CD4-positive, alpha-beta T cell treated with Interferon alpha-2 for 1 hour (primary cell): ENCODE measurements at places on chromosomes 11 and 22.

- no peak for DNase-seq
Measured at GRCh38 chr11:116459185-116460045, 313.4 kb downstream of the BUD13 start.

GRCh38 chr11:103619938-103620337 is 416.5 kb upstream of the DDI1 start:
- DNase-seq, result no peak

GRCh38 chr11:72844356-72844755 is 30.1 kb downstream of the ATG16L2 start:
- DNase-seq, result no peak

- DNase-seq, result no peak
Measured at GRCh38 chr11:124801636-124802312, 1.6 kb upstream of the MSANTD2 start.

DNA sequence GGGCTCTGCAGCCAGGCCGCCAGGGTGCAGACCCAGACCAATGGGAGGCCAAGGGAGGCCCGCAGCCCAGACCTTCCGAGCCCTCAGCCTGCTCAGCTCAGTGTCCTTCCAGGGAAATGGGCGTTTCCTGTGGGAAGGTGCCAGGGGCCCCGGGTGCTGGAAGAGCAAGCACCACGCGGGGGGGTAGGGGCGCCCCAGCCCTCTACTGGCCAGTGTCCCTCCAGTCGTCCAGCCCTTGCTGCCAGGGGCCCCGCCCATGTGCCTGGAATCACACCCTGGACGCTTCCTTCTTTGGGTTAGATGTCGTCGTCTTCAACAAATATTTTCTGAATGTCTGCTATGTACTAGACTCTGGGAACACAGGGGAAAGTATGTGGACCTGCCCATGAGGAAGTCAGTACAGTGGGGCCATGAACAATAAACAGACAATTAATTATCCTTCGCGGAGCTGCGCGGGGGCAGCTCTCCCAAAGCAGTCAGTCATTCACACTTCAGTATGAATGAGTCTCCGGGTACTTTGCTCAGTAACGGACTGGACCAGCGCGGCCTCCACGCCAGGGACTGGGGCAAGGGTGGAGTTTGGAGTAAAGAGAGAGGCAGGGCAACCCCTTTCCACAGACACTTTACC is 60.2 kb downstream of the CDKN1C start:
- no peak for DNase-seq

GRCh38 chr11:94749369-94749768 is 18.8 kb upstream of the AMOTL1 start:
- no peak for DNase-seq

- no peak for DNase-seq
Measured at GRCh38 chr11:114179234-114179941, 116.8 kb upstream of the NNMT start.

DNA sequence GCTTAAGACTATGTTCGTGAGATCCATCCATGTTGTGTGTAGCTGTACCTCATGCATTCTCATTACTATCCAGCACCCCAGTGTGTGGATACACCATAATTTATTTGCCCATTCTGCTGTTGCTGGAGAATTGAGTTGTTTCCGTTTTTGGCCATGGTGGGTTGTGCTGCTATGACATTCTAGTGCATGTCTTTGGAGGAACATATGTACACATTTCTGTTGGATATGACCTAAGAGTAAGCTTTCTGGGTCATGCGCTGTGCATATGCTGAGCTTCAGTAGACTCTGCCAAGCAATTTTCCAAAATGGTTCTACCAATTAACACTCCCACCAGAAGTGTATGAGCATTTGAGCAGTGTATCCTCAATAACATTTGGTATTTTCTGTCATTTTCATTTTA is 316.6 kb downstream of the MIAT start:
- no peak for DNase-seq

DNA sequence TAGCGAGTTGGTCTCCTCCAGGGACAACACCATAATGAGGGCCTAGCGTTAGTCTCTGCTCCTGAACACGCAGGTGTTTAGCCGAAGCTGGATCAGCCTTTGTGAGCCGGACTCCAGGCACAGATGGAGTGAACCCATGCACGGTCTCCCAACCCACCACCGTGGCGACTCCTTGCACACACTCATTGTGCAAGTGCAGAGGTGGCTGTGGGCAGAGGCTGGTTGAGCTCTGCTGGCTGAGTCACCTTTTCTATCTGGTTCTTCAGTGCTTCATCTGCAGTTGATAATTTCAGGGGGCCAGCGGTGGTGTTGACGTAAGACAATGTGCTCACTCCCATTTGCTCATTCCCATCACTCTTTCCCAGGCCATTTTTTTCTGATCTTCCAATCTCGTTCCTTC is 72.1 kb upstream of the SLC22A12 start:
- DNase-seq, result no peak

- no peak for DNase-seq
Measured at GRCh38 chr11:116035977-116036376, 531.8 kb upstream of the CADM1 start.

GRCh38 chr11:27233654-27234042 is 129.4 kb downstream of the CCDC34 start:
- no peak for DNase-seq

- no peak for DNase-seq
Measured at GRCh38 chr11:45428541-45429230, 142.5 kb upstream of the SYT13 start.

GRCh38 chr11:20075627-20076026 is 84.6 kb downstream of the DBX1 start:
- DNase-seq, result no peak
